A673 (cell line): ENCODE measurements at places on chromosomes 1 and 21.
A peak's percentile ranks its signal among the peaks of the same experiment; 100 is the strongest.

- peak; percentile 64 for DNase-seq
These were observed 1.8 kb upstream of the DMBX1 start for GRCh38 chr1:46487818-46488218.

- no peak for DNase-seq
These were observed 7.3 kb downstream of the NDUFV3 start for GRCh38 chr21:42900446-42900845.

DNA sequence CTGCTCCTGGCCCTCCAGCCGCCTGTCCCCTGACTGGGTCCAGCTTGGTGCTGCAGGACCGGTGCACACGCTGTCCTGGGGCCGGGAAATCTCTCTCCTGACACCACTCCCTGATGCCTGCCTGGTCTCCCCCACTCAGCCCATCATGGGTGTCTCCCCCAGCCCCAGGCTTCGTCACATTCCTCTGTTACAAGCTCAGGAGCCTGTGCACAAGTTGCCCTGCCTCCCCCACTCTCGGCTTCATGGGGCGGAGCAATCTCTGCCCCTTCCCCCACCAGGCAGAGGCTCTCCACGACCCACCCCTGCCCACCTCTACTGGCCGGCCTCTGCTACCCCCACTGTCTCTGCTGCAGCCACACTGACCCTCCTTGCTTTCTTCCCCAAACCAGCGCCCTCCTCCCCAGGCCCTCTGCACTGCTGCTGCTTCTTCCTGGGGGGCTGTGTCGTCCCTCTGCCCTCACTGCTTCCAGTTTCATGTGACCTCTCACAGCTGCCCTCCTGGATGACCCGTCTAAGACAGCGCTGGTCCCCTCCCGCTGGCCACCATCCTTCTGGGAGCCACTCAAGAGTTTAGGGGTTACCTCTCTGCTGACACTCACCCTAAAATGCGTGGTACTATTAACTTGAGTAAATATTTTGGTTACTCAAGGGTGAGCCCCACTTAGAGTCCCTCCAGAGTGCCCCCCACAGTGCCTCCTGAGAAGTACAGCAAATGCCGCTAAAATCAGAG is 5.7 kb upstream of the RIPK4 start:
- DNase-seq: no peak

DNA sequence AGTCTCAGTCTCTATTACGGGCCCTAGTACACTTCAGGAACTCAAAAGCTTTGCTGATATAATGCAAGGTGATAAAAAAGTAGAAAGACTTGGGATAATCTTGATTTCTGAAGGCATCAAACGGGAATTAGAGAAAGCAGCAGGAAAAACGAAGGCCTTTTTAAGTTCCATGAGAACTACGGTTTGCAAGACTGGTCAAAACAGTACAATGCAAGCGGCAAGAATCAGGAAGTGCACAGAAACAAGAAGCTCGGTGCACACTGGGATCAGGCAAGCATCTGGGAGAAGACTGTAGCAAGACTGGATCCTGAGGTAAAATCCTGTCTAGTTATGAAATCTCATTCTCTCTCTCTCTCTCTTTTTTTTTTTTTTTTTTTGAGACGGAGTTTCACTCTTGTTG is 28.6 kb downstream of the NTMT2 start:
- no peak for DNase-seq

- no peak for DNase-seq
These were observed 55.4 kb upstream of the LPGAT1 start for GRCh38 chr1:211885747-211886522.

- DNase-seq: peak; percentile 72
These were observed 10.6 kb upstream of the LRRC39 start for GRCh38 chr1:100188617-100189016.

DNA sequence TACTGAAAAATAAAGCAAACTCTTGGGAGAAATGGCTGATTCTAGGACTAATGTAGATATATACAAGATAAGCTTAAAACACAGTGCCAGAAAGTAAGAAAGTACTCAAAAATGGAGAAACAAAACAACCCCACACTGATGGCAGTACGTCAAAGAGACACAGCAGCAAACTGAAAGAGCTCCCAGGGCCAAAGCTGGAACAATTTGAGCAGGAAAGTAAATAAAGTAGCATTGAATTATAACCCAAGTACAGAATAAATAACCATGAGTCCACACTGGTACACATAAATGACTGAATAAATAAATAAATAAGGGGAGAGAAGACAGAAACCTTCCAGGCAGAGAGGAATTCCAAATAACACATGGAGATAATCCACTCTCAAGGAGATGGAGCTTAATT is 120.9 kb downstream of the GLUL start:
- no peak for DNase-seq

DNA sequence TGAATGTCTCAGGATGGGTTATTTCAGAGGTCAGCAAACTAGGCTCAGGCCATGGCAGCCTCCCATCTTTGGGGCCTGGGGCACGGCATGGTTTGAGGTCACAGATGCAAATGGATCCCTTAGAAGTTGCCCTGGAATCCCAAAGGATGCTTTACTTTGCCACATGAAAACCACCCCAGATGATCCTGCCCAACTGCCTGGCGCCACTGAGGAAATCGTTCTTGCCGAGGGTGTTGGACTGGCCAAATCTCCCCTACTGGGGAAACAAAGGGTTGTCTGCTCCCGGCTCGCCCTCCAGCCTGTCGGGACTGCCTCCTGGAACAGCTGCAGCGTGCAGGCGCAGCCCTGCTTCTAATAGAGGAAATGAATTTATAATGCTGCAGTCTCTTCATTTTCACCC is 173.0 kb upstream of the LMO4 start:
- DNase-seq: no peak

DNA sequence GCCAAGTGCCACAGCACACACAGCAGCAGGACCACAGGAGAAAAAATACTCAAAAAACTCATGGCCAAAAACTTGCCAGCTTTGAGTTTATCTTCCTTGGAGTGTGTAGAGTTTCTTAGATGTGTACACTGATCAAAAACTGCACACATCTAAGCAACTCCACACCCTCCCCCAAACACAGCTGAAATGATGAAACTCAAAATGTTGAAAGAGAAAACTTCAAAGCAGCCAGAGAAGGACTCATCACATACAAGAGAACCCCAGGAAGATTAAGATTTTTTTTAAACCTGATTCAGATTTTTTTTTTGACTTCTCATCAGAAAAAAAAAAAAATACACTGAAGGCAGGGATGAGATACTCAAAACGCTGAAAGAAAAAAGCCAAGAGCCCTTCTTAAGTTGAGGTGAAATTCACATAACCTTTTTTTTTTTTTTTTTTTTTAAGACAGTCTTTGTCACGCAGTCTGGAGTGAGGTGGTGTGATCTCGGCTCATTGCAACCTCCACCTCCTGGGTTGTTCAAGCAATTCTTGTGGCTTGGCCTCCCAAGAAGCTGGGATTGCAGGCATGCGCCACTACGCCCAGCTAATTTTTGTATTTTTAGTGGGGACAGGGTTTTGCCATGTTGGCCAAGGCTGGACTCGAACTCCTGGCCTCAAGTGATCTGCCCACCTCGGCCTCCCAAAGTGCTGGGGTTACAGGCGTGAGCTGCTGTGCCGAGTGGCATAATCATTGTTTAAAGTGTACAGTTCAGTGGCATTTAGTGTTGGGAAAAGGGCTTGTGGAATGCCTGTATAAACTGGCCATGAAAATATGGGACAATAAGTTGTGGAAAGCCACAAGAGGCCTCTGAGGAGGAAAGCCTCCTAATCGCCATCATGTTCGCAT is 20.9 kb upstream of the PDXK start:
- no peak for DNase-seq

GRCh38 chr1:905811-906599 is 17.7 kb upstream of the SAMD11 start:
- no peak for DNase-seq

DNA sequence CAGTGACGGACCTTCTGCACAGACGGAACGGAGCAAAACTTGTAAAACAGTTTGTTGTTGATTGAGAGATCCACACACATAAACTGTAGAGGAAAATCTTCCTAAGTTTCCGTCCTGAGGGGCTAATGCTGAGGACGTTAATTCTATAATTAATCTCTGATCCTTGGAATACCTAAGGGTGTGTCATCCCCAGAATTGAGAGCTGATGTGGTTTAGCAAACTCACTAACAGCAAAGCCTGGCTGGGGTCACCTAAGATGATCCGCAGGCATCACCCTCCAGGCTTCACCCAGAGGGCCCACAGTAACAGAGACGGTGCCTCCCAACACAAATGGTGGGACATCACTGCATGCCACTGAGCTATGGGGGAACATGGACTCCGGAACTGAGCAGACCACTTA is 97.5 kb downstream of the SMYD2 start:
- DNase-seq: no peak

- DNase-seq: no peak
These were observed 14.1 kb downstream of the CCSAP start for GRCh38 chr1:229328598-229329362.

- no peak for DNase-seq
These were observed 350.9 kb downstream of the OLFM3 start for GRCh38 chr1:101645810-101646209.

DNA sequence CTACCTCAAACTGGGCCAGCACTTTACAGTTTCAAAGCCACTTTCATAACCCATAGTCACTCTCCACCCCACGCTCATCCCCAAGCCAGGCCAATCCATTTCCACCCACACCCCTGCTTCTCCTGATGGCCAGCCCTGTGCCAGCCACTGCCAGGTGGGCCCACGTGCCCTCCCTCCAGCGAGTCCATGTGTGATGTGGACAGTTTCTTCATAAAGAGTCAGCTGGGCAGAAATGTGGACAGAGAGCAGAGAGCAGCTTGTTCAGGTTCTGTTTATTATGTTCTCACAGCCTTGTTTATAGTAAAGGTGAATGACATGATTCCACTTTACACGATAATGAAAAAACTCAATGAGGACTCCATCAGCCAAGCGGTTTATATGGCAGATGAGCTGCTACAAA is 37.4 kb upstream of the RGS16 start:
- DNase-seq: no peak

DNA sequence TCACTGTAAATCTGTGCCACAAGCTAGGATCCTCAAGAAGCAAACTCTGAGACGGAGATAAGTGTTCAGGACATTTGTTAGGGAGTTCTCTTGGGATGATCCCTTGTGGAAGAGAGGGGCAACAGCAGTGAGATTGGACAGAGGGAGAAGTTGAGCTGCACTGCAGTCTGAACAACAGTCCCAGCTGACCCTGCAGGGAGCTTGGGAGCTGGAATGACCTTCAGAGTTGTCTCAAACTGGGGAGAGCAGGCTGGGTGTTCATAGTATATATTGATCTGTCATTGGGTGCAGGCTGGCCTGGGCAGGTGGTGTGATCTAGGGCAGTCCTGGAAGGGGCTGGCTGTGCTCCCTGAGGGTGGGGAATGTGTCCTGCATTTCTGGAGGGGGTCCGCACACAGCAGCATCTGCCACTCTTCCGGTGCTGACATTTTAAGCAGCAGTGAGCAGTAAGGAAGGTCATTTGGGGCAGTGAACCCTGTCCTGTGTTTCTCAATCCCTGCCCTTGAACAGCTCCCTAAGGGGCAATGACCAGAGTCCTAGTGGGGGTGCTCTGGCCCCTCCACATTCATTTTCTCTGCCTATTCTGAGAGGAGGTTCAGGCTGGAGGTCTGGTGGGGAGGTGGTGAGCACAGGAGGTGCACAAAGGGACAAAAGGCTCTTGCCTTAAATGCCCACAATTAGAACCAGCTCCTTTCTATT is 90.2 kb upstream of the PPM1J start:
- DNase-seq: no peak

- no peak for DNase-seq
These were observed 363.1 kb downstream of the PLPP3 start for GRCh38 chr1:56216218-56216617.

DNA sequence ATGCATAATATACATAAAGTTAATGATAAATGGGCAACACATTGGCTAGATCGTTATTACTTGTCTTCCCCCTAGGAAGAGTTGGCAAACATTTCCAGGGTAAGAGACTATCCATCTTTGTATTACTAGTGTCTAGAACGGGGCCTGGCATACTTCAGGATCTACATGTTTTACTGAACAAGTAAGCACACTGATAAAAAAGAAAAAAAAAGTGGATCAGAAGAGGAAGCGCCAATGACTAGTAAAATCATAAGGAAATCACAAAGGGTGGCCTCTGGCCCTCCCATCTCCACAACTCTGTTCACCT is 482 bp downstream of the TM2D1 start:
- no peak for DNase-seq

DNA sequence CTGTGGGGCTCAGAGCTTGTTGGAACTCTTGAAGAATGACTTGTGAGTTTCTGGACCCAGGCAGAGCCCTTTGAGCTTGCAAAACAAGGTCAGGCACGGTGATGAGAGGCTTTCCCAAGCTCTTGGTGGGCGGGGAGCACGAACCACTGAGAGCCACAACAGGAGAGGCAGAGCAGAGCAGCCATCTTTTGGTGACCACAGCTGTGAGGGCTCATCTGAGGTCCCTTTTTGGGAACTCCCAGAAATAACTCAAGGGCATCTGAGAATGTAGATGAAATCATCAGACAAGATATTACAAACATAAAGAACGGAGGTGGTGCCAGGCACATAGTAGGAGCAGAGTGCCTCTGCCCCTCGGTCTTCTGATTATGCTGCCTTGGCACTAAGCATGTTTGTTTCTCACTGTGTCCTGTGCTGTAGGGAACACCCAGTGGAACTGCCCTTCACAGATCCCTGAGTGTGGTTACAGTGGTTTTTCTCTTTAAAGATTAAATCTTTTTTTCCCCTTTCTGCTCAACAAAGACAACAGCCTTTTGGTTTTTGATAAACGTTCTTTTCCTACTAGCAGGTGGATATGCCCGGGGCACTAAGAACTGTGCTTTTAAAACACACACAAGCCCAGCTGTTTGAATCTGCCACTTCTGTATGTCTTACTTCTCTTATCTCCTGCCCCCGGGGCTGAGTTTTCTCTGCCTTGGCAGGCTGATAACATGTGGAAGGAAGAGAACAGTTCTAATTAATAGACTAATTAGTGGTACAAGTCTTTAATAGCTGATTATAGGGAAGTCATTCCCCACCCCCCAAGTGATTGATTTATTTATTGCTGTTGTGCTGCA is 37.7 kb downstream of the CD34 start:
- DNase-seq: no peak

DNA sequence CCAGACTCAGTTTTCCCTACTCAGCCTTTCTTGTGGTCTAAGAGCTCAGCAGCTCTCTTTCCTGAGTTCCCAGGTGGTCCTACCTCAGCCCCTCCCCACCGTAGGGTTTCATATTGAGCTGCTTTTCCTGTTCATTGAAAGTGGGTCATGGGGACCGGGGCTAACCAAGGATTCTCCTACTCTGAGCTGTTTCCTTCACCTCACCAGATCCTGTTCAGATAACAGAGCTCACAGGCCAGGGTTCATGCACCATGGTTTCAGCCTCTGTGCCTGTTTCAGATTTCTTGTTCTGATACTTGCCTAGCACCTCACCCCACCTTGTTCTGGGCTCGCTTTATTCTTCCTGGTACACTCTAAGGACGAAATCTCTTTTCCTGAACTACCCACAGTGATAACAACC is 8.5 kb downstream of the UBQLN4 start:
- no peak for DNase-seq
